Activated T-cell treated with anti-CD3 and anti-CD28 coated beads for 48 hours (primary cell): ENCODE measurements at places on chromosomes 3 and 15.

DNA sequence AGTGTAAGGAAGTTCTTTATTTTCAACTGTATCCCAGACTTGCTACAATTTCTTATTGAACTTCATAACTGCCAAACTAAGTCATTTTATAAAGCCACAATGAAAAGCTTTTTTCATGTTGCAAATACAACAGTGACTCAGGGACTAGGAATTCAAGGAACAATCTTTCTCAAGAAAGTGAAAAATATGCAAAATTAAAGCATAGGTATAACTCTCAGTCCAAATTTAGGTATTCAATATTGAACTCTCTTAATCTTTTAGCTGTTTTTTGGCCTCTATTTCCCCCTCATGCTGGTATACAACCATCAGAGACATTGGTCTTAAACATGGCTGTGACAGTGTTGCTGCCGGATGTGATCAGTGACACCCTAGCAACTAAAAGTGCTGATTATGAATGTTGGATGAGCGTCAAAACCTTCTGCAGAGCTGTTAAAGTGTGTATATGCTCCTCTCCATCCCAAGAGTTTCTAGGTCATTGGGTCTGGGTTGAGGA, 476.9 kb downstream of the ZNF385D start:
- no peak for DNase-seq

GRCh38 chr15:75591655-75592364, 12.7 kb upstream of the PTPN9 start:
- DNase-seq = no peak

DNA sequence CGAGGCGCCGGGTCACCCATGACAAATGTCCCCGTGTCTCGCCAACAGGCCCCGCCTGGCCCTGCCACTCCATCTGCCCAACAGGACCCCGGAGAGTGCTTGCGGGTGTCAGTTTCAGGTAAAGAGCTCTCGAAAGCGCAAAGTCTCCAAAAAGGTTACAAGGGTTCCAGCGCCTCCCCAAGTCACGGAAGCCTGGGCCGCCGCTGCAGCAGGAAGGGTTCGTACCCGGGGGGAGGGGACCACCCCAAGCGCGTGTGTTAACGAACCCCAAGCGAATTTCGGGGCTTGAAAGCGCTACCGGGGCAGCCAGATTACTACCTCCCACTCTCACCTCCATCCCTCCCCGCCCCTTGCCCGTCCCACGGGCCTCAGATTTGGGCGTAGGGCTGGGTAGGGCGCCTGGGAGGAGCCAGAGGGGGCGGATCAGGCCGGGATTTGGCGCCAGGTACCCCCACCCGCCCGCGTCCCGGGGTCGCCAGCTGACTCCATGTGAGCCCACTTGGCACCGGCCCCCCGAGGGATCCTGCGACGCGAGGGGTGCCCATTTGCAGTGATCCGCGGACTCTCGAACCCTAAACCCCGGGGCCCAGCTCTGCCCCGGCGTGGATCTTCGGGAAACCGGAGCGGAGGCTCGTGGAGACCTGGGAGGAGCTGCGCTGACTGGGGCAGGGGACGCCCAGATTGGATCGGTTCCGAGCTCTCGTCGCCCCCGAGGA, 85.9 kb downstream of the NR2F2 start:
- DNase-seq = no peak

- no peak for DNase-seq
Measured at GRCh38 chr15:28895146-28895545, 9.4 kb downstream of the APBA2 start.

GRCh38 chr3:56988458-56989168, 71.9 kb upstream of the SPATA12 start:
- peak; percentile 46 for DNase-seq

GRCh38 chr3:44280631-44281030, 38.9 kb downstream of the TOPAZ1 start:
- no peak for DNase-seq

DNA sequence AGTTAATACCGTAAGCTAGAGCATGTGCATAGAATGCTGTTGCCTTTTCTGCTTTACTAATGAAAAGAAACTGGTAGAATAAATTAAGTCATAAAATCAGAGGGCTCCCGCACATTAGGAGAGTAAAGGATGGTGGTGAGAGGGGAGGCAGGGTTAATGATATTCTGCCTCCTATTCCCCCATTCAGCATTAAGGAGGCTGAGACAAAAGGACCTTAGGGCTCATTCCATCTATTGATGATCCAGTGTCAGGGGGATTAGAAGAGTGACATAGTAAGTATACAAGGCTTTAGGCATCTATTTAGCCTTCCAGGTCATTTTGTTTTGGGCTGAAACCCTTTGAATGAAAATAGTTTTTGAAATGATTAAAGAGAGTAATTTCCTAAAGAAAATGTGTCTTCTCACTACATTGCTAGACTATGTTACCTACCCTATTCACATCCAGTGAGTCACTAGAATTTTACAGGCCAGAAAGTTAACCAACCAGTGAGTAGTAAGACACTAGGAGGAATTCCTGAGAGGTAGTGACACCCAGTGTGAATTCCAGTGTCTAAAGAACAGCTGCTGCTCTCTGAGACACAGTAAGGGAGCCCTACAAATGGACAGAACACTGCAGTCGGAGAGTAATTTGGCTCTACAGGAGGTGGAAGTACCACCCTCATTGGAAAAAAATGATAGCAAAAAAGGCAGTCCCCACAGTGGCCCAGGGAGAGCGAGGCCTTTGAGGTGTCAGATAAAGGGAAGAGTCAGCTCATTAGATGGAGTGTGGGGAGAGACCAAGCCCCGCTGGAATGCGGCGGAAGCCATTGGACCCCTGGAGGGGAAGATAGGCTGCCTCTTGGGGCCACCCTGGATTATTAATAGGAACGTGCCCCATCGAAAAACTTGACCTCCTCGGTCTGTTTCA, 67.6 kb downstream of the TUSC7 start:
- DNase-seq = no peak

GRCh38 chr3:155846119-155846518, 8.1 kb downstream of the SLC33A1 start:
- no peak for DNase-seq

DNA sequence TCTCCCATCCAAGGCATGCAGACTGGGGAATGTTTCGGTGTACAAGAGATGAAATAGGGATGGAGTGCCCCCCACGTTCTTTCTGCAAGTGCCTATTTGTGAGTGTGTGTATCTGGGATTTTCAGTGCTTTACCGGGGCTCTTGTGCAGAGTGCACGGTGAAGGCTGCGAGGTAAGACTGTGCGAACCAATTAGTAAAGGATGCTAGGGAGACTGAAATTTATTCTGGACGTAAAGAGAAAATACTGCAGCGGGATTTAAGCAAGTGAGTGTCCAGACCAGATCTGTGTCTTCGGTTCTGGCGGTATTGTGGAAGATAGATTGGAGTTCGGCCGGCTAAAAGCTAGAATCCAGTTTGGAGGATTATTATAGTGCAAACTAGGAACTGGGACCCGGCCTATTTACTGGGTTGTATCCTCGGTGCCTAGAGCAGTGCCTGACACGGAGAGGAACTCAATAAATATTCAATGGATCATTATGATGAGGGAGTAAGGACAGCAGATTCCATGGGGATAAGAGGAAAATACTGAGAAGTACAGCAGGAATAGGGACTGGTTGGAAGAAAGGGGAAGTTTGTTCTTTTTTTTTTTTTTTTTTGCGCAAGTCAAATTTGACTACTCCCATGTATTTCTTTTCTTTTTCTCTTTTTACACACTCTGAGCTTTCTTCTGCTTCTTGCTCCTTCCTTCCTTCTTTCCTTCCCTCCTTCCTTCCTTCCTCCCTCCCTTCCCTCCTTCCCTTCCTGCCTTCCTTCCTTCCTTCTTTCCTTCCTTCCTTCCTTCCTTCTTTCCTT, 580 bp upstream of the MAGEF1 start:
- DNase-seq = no peak

DNA sequence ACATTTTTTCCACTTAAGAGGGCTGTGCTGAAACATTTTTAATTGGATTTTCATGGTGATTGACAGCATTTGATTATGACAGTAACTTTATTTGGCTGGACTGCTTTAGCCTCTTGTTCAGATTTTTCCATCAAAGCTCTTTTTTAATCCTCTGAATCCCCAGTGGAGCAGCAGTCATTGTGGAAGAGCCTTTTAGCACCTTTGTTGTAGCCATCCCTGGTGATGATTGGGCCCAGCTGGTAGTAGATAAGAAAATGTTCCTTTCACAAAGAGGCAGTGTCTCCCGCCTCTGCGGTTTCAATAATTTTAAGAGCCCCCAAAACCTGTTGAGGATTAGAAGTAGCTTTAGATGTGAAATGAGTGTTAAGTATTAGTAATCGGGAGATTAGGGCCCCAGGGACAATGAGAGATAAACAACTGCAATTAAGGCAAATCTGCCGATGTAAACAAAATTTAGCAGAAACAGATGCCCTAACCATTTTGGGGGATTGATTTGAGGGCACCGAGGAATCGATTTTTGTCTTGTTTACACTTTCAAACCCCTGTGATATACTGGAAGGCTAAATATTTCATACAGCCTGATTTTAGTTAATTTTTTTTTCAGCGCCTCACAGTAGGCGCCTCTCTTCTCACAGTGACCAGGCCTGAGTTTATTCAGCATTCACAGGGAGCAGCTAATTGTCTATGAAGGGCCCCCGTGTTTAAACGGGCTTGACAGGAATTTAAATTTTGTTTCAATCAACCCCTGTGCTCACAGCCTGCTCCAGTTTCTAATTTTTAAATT, 43.2 kb upstream of the SKOR1 start:
- DNase-seq = no peak

- peak; percentile 30 for DNase-seq
Measured at GRCh38 chr3:4401441-4401840, 65.6 kb downstream of the SUMF1 start.

- DNase-seq = peak; percentile 26
Measured at GRCh38 chr3:3127432-3128010, 781 bp downstream of the TRNT1 start.

DNA sequence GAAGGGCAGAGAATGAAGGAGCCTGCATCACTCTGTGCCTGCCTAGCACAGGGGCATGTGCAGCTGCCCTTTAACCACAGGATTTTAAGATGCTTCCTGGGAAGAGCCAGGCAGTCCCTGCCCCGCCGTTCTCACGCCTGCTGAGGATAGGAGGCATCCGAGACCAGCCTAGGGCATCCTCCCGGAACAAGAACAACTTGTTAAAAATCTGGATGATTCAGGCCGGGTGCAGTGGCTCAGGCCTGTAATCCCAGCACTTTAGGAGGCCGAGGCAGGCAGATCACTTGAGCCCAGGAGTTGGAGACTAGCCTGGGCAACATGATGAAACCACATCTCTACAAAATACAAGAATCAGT, 15.2 kb downstream of the NRROS start:
- no peak for DNase-seq

DNA sequence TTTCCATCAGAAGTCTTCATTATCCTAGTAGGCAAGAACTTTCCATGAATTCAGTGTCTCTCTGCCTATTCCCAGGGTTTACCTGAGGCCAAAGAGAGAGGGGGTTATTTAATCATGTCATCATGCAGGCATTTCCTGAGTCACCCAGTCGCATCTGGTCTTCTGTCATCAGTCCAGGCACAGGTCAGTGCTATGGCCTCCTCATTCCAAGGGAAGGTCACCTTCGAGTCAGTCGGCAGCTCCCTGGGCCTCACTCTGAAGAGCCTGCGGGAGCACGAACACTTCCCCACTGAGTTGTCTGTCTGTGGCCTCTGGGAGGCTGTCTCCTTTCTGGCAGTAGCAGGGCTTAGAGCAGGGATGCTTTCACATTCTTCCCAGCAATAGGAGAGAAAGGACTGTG, 26.2 kb upstream of the LRTM1 start:
- no peak for DNase-seq

DNA sequence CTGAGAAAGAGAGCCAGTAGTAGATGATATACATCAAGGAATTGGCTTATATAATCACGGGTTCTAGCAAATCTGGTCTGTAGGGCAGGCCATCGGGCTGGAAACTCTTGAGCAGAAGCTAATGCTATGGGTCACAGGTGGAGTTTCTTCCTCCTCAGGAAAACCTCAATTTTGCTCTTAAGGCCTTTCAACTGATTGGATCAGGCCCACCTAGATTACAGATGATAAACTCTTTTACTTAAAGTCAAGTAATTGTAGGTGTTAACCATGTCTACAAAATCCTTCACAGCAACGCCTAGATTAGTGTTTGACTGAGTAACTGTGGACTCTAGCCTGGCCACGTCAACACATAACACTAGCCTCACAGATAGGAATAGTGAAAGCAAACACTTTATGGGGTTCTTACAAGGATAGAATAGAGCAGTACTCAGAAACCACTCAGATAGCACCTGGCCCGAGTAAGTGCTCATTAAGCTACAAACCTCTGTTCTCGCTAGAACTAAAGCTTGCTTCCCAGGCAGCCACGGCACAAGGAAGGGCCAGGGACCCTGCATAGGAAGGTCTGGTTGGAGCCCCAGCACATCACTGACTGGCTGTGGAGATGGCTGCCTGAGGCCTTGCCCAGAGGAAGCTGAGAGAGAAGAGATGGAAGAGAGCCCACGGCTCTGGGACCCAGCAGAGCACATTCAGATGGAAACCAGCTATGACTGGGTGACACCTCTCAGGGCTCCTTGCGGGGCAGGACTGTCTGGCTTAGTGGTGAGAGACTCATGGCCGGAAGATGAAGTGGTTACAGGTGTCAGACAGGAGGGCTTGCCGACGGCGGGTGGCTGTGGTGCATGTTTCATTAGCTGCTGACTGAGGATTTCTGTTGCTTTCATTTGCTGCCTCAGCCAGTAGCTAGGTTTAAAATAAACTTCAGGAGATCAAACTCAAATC, 202.5 kb upstream of the TLE3 start:
- peak; percentile 71 for DNase-seq

GRCh38 chr3:39261726-39262125, 18.1 kb downstream of the CX3CR1 start:
- no peak for DNase-seq

GRCh38 chr15:49619226-49619625, 1.4 kb downstream of the FAM227B start:
- DNase-seq = no peak

- DNase-seq = no peak
Measured at GRCh38 chr3:107116251-107116650, 261.0 kb upstream of the CCDC54 start.

- peak; percentile 43 for DNase-seq
Measured at GRCh38 chr3:113441051-113441770, at the start of gene CFAP44. CFAP44 (minus strand) TSS chr3:113441493; CDS start chr3:113433664, 7,829 bp downstream.

- DNase-seq = no peak
Measured at GRCh38 chr3:195094191-195094921, 176.6 kb downstream of the XXYLT1 start.

DNA sequence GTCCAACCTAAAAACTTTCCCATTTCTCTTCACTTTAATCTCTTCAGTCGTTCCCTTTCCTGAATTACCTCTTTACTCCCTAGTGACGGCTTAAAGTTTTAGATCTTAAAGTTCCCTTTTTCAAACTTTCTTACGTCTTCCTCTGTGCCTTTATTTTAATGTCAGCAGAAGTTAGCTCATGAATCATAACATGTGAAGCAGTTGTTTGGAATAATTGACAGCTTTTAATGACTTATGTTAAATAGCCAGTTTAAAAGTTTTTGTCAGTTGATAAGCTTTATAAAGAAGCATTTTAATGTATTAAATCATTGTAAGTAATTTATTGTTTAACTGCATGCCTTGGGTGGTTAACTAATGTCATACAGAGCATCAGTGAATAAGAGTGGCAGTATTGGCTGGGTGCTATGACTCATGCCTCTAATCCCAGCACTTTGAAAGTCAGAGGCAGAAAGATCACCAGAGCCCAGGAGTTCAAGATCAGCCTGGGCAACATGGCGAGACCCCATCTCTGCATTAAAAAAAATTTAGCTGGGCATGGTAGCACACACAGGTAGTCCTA, 33.9 kb downstream of the PIK3CA start:
- DNase-seq = peak; percentile 3
